ENCODE measurements at places on chromosomes 4 and X. TPM values are rescaled to one million over a fixed set of nuclear protein-coding genes. Genes with fewer than 3 reads are reported as not detected.

GRCh38 chrX:41240509-41240908, 93.5 kb upstream of the DDX3X start:
- DNase-seq: no peak

ADGRL3 gene
- 4.9 TPM for total RNA-seq

DNA sequence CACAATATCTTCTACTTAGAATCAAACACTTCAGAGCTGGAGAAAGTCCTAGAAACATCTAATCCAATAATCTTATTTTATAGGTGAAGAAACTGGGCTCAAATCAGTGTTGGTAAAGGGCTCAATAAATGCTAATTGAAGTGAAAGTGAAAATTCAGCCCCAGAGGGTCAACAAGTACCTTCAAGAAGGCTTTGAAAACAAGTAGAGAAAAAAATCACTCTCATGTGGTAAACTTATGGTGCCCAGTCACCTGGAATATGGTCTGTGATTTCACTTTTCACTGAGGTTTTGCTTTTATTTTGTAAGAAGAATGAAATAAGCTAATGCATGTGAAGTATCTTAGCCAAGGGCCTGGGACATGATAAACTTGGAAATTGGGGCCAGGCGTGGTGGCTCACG, 29.1 kb upstream of the EIF4E start:
- DNase-seq: no peak

- no peak for DNase-seq
These were observed 146.7 kb upstream of the PSAPL1 start for GRCh38 chr4:7581477-7581876.

AR gene
- total RNA-seq: 9.4 TPM

FAM47C gene
- total RNA-seq: not detected

- DNase-seq: no peak
These were observed 53.2 kb downstream of the HMGB2 start for GRCh38 chr4:173280998-173281397.

GRCh38 chrX:16469870-16470269, 180.1 kb upstream of the S100G start:
- DNase-seq: no peak

TEC gene
- 1.8 TPM for total RNA-seq

DNA sequence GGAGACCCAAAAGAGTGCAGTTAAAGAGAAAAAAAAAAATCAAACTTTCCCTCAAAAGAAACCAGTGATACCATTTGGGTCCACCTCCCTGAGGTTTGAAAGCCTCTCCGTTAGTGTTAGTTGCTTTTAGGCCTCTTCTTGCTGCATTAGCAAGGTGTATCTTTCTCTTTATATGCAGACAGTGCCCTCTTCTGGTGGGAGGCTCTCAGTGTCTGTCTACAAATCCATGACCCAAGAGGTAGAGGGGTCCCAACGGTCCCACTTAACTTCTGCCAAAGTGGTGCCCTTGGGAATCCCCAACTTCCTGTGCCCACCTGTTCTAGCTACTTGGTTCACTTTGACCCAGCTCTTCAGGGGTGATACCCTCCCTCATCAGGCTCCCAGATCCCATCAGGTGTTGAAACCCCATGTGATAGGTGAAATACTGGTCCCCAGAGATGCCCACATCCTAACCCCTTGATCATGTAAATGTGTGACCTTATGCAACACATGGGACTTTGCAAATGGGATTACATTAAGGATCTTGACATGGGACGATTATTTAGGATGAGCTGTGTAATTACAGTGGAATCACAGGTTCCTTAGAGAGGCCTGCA, 63.7 kb upstream of the CD99 start:
- no peak for DNase-seq

GRCh38 chr4:67437974-67438713, 107.2 kb downstream of the CENPC start:
- no peak for DNase-seq

DNA sequence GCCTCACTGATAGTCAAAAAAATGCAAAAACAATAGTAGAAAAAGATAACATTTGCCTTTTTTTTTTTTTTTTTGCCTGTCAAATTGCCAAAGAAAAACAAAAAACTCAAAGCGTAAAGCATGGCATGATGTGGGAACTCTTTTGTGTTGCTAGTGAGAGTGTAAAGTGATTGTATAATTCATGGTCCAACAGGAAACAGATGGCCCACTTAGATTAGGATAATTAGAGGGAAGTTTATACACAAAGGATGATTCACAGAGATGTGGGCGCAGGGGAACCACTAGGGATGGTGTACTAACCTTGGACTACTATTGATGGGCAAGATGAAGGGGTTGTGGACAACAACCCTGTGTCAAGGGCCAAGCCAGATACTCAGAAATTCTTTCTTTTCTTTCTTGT, 16.4 kb downstream of the MCUB start:
- DNase-seq: no peak

DNA sequence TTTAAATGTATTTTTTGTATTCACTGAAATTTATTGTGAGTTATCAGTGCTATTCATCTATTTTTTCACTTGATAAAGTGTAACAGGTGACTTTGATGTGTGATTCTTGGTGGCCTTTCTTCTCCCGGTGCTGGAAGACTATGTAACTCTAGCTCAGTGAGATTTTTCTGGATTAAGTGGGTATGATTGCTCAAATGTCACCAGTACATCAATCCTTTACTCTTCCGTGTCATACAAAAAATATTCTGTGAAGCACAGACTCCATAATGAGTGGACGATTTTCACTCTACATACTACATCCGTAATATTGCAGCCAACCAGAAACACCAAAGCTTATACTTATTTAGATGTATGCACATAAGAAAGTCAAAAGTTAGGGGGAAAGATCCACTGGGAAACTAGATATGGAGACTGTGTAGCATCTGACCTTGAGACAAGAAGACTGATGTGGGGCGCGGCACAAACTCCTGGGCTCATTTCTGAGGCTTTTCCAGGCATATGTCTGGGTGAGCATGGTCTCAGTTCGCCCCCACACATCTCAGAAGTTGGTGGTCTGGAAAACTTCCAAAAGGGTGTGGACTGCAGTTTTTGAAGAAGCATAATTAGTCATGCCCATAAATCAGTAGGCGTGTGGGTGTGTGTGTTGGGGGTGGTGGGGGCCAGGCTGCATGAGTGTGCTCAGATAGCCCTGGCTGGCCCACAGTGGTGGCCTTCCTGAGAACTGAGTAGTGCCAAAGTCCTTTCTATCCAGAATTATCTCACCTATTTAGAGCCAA, 53.9 kb upstream of the TENM3 start:
- DNase-seq: no peak

- DNase-seq: no peak
These were observed 566.2 kb downstream of the RAPGEF2 start for GRCh38 chr4:159669094-159669493.

GRCh38 chr4:7195546-7196287, 3.4 kb downstream of the SORCS2 start:
- DNase-seq: no peak

- no peak for DNase-seq
These were observed 261.6 kb downstream of the IQCM start for GRCh38 chr4:149553959-149554520.

- DNase-seq: no peak
These were observed 5.0 kb upstream of the SLC26A1 start for GRCh38 chr4:998096-998691.

ANK2 gene
- total RNA-seq: 277 TPM

AWAT2 gene
- total RNA-seq: not detected

DNA sequence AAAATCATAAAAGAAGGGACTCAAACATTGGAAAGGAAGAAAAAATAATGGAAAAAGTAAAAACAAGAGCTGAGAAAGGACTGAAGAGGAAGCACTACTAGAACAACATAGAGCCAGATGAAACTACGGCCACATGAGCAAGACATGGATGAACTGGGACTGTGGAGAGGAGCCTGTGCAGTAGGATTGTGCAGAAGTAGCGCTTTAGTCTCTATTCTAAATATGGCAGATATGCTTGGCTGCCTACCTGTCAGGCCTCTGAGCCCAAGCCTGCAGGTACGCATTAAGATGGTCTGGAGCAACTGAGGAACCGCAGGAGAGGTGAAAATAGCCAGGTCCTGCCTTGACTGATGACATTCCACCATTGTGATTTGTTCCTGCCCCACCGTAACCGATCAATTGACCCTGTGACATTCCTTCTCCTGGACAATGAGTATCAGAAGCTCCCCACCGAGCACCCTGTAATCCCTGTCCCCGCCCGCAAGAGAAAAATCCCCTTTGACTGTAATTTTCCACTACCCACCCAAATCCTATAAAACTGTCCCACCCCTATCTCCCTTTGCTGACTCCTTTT, 154.3 kb downstream of the CAMK2D start:
- DNase-seq: no peak

- no peak for DNase-seq
These were observed 4.1 kb downstream of the SH3BP2 start for GRCh38 chr4:2796849-2797544.

GRCh38 chrX:131830400-131831184, 192.5 kb upstream of the STK26 start:
- peak; percentile 67 for DNase-seq

DNA sequence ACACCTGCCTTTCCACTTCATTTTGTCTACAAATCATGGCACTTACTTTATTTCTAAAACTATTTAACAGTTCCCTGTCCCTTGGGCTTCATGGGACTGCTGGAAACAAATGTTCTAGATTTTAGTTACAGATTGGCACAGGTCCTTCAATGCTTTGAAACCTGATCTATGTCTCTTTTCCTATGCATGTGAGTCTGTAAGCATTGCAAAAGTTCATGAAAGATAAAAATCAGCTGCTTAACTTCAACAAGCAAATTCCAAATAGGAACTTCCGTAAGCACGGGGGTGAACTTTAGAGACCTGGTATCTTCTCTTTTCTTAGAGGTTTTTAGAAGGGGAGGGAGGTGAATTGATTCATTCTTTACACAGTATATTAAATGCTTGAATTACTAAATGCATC, 9.5 kb downstream of the LGI2 start:
- DNase-seq: no peak

TAF7L gene
- total RNA-seq: not detected

- DNase-seq: peak; percentile 69
These were observed 42.0 kb downstream of the MAP7D3 start for GRCh38 chrX:136209016-136209738.

DNA sequence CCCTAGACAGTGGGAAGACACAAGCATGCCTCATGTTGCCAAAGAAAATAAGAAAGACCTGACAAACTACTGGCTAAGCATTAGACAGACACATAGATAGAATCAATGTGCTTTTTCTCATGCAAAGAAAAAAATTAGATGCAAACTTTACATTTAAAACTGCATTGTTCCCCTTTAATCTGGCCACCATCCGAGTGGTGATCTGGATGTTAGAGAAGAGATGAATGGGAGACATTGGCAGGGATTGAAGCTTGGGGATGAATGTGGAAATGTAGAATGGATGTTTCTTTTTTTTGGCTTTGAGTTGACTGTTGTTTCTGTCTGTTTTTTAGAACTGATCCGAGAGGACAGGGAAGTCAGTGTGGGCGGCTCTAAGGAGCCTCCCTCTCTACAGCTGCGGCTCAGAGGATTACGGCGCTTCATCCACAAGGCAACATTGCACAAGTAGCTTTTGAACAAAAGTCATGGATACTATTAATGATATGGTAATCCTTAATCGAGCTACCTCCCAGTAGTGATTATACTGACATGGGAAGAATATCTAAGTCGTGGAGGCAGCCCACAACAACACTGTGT, 53.0 kb downstream of the HELT start:
- no peak for DNase-seq

MAGEB2 gene
- total RNA-seq: not detected

GRCh38 chrX:20654596-20655106, 387.9 kb upstream of the RPS6KA3 start:
- DNase-seq: no peak

FRMD7 gene
- total RNA-seq: not detected
